Uterus (tissue), 4 donors: ENCODE measurements at places on chromosomes 13 and 19.

DNA sequence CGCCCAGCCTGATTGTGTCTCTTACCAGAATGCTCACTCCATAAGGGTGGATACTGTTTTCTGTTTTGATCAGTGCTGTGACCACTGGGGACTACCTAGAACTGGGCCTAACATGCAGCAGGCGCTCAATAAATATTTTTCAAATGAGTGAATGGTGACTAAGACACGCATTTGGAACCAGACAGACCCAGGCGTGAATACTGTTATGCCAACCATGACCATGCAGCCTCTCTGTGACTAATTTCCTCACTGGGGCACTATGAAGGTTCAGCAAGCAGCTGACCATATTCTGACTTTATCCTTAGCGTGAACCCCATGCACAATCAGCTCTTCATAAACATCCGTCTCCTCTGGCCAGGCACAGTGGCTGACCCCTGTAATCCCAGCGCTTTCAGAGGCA, 13.0 kb upstream of the SPC24 start:
- DNase-seq, result no peak
- no peaks in the 10 kb centered on the region for H3K27me3 ChIP-seq
- H3K4me3 ChIP-seq, result no peak overlapping the region
- H3K4me1 ChIP-seq, result peaks cover 45% of the 10 kb centered on the region

GRCh38 chr19:6270822-6271221, 9.0 kb downstream of the MLLT1 start:
- H3K27me3 ChIP-seq, result no peaks in the 10 kb centered on the region
- peak overlapping the region; percentile 33 for H3K4me3 ChIP-seq
- no peaks in the 10 kb centered on the region for H3K36me3 ChIP-seq
- H3K27ac ChIP-seq, result peak overlapping the region; percentile 92

GRCh38 chr13:113184568-113185440, 23.7 kb downstream of the PCID2 start:
- H3K27ac ChIP-seq, result no peak overlapping the region
- no peaks in the 10 kb centered on the region for H3K36me3 ChIP-seq
- H3K4me1 ChIP-seq, result no peaks in the 10 kb centered on the region

GRCh38 chr19:18144361-18144760, 8.6 kb upstream of the PIK3R2 start:
- no peak overlapping the region for H3K27ac ChIP-seq
- H3K4me1 ChIP-seq, result no peaks in the 10 kb centered on the region
- DNase-seq, result no peak
- H3K36me3 ChIP-seq, result no peaks in the 10 kb centered on the region

- H3K27ac ChIP-seq, result no peak overlapping the region
- no peaks in the 10 kb centered on the region for H3K36me3 ChIP-seq
- no peaks in the 10 kb centered on the region for H3K27me3 ChIP-seq
These were observed 1648.0 kb downstream of the PCDH9 start for GRCh38 chr13:65582160-65582559.
